ENCODE measurements at places on chromosomes 7 and 10.
A peak's percentile ranks its signal among the peaks of the same experiment; 100 is the strongest.

DNA sequence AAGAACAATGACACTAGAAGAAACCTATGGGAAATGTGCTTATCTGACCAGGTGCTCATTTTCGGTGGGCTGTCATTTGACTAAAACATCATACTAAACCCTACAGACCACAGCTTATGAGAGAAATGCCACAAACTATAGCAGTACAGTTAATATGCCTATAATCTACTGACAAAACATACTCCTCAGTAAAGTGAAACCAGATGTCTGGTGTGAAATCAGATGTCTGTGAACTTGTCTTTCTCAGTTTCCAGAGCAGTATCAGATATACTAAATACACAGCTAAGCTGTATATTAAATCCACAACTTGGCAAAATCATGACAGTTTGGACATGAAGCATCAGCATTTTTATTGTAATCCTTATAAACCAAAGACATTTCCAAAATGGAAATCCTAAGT, 3.3 kb downstream of the IMMP2L start:
- no peak for DNase-seq

DNA sequence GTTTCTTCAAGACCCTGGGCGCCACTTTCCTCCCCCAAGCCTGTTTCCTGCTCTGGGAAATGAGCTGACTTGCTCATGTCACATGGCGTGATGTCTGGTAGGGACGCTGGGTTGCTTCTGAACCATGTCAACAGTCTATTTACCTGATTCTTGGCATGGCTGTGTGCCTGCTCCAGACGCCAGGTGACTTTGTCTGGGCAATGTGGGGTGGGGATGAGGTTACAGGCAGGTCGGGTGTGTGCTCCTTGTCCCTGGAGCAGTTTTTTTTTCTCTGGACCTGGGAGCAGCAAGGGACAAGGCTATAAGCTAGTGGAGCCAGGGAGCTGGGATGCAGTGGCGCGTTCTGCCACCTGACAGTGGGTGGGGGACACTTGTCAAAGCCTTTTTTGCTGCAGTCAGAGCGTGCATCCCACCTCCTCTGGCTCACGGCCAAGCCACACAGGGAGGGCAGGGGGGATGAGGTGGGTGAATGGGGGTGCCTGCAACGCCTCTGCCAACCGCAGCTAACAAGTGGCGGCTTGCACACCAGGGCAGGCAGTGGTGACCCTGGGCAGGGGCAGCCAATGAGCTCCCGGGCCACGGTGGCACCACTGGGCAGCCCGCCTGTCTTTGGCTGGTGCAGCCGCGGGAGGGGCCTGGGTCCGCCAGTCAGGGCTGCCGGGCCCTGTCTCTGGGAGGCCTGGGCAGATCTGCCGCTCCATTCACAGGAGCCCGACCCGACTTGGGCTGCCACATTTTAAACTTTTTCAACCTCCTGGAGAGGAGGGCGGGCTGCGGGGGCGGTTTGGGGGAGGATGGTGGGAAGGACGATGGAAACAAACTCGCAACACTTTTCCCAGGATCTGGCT, 22.9 kb downstream of the DNAJB12 start:
- peak; percentile 87 for DNase-seq

DNA sequence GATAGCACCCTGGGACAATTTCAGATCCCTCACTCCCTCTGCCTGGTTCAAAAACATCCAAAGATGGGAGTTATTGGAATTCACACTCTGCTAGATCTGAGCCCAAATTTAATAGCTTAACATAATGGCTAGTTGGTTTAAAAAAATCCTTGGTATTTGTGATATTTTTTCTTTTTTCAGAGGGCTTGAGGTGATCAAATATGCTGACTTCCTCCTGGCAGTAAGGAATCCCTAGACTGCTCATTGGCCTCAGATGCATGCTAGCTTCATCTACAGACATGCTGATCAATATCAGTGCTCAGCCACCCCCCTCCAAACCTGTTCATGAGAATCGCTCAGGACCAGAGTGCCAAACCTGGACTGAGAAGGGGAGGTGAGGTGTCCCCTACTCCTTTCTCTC, 74.7 kb upstream of the PLPP4 start:
- no peak for DNase-seq

- no peak for DNase-seq
Measured at GRCh38 chr10:78377356-78377755, 343.7 kb downstream of the RPS24 start.

GRCh38 chr7:116583653-116584052, 58.8 kb downstream of the CAV1 start:
- no peak for DNase-seq

DNA sequence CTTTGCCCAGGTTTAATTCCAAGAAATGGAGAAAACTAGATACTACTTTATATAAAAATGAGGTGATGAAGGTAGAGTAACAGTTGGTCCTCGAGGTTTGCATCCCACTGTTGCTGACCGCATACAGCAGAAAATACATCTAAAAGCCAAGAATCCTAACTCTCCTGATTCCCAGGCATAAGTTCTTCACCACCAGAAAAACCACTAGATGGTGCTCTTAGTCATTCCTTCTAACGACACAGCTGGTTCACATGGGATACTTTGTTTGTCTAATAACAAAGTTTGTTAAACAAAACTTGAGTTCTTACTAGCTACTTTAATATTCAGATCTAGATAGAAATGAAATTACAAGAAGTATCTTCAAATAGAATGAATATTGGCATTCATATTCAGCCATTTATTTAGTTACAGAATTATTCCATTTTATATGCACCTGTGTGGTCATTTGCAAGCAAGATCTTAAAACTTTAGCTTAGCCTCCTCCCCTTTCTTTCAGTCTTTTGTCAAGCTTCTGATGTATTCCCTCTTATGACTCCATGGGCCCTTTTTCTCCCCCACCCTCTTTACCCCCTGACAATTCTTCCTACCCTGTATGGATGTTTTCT, 54.1 kb upstream of the CYP26C1 start:
- no peak for DNase-seq

- no peak for DNase-seq
Measured at GRCh38 chr7:158261362-158262235, 326.0 kb downstream of the PTPRN2 start.

DNA sequence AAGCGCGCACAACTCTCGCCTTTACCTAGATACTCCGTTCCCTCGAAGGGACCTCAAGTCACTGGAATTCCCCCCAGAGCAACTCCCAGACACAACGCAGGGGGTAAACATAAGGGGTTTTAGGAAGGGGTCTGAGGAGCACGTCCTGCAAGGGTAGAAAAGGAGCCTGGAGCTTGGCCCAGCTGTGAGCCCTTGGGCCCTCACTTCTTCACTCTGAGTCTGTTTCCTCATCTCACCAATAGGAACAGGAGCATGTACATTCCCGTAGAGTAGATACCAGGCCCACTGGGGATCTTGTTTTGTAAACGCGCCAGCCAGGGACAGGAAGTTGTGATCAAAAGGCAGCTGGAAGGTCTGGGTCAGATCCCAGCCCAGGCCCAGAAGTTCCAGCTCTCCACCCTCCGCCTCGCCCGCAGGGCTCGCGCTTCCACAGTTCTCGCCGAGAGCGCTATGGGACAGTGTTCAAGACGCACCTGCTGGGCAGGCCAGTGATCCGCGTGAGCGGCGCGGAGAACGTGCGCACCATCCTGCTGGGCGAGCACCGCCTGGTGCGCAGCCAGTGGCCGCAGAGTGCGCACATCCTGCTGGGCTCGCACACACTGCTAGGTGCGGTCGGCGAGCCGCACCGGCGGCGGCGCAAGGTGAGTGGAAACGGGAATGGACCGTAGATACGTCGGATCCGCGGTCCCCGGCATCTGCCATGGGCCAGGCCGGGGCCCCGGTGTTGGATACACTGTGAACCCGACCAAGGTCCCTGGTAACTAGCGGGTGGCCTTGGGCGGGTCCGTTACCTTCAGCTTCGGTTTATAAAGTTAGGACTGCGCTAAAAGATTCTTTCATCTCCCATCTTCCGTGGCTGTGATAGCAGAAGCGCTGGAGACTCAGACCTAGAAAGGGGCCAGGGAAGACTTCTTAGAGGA, 1.3 kb downstream of the CYP26C1 start:
- DNase-seq = no peak
